ENCODE measurements at places on chromosomes 3 and 15.

DNA sequence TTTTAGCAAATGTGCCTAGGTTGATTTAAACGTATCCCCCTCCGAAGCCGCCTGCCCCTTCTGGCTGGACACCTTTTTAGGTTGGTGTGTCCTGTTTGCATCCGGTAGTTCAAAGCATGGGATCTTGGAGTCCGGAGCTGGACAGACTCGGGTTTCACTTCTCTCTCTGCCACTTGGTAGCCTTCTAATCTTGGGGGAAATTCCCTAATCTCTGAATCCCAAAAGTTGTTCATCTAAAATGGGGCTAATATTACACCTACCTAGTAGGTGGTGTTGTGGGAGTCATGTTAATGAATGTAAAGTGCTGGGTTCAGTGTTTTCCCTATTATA, 760 bp downstream of the FANCI start:
- DNase-seq = no peak

DNA sequence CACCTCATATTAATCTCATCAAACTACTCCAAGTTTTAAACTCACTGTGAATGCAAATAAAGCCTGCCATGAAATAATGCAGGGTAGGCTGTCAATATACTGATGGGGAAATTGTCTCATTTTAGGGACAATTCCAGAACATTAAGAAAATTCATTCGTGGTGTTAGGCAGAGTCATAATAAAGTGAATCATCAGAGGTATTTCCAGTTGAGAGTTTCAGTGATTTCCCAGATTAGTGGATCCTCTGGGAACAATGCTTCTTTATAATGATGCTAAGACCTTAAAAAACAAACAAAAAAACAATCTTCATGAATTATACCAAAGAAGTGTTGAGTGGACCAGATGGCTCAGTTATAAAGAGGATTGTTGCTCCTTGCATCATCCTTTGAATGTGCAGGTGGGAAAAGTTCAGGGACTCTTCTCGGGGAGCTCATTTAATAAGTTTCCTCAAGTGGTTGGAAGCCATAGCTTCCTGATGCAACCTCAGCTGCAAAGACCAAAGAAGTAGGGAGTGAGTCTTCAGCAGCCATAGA, 360.9 kb upstream of the TRIM42 start:
- DNase-seq = no peak

GRCh38 chr3:133548090-133548489, 25.4 kb upstream of the CDV3 start:
- DNase-seq = no peak

- DNase-seq = no peak
Observed at GRCh38 chr3:54213907-54214306, 91.6 kb downstream of the CACNA2D3 start.
